ENCODE measurements at places on chromosomes 5 and 9.

GRCh38 chr5:10592601-10593000 lies 28.7 kb downstream of the ANKRD33B start:
- DNase-seq = no peak

DNA sequence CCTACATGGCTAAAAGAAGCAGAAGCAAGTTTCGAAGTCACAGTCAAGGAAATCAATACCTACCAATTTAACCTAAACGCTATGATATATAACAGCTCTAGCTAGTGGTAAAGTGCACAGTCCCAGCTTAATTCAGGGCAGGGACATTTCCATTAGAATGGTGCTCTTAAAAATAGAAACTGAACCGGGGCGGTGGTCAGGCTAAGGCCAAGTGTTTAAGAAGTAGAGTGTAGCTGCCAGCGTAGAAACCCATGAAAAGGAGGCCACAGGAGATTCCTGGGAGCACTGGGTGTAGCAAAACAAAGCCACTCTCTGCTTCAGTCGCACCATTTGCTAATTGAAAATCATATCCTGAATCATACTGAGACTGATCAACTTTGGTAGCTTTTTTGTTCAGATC lies 28.8 kb downstream of the PPIC start:
- DNase-seq = no peak

DNA sequence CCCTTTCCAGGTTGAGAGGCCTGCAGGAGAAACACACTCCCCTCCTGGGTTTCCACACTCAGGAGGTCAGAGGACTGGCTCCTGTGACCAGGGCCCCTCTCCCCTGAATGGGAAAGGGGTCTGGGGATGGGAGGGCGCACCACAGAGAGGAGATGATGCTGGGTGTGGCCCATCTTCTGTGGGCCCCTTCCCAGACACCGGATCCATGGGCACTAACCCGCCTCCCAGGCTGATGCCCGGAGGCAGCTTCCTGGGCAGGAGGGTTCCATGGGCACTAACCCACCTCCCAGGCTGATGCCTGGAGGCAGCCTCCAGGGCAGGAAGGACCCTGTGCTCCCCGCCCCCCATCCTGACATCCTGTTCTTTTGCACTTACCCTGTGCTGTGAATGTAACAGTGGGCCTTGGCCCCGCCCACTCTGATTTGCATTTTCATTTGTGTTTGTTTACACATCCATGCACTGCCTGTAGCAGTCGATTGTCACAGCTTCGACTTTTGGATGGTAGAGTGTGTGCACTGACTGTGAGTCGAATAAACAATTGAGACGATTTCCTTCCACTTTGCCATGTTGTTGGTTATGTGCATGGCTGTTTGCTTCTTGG lies 9.3 kb upstream of the DOLPP1 start:
- DNase-seq = no peak

- no peak for DNase-seq
These were observed 238.5 kb upstream of the PIK3R1 start for GRCh38 chr5:67976891-67977601.

- no peak for DNase-seq
These were observed 28.3 kb downstream of the GALNT10 start for GRCh38 chr5:154218786-154219185.

- no peak for DNase-seq
These were observed 503.6 kb upstream of the PAPPA start for GRCh38 chr9:115649991-115650472.

DNA sequence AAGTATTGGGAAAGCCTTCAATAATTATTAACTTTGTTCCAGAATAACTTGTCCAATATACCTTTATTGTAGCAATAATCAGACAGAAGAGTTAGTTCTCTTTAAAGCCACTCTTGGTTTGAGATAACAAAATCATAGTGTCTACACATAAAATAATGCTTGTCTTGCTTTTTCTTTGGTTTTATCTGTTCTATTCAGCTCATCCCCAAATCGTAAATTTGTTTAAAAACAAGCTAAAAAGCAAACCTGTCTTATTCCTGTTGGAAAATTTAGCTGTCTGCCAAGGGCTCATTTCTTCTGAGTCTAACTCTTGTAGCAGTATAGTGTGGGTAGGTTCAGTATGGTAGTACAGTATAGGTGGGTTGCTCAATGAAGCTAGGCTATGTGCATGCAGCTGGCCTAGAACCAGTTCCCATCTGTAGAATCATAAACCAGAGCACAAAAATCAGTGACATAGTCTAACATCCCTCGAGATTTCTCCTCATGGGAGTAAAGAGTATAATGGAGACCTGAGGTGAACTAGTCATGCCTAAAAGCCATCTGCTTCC lies 17.9 kb upstream of the APBA1 start:
- no peak for DNase-seq

DNA sequence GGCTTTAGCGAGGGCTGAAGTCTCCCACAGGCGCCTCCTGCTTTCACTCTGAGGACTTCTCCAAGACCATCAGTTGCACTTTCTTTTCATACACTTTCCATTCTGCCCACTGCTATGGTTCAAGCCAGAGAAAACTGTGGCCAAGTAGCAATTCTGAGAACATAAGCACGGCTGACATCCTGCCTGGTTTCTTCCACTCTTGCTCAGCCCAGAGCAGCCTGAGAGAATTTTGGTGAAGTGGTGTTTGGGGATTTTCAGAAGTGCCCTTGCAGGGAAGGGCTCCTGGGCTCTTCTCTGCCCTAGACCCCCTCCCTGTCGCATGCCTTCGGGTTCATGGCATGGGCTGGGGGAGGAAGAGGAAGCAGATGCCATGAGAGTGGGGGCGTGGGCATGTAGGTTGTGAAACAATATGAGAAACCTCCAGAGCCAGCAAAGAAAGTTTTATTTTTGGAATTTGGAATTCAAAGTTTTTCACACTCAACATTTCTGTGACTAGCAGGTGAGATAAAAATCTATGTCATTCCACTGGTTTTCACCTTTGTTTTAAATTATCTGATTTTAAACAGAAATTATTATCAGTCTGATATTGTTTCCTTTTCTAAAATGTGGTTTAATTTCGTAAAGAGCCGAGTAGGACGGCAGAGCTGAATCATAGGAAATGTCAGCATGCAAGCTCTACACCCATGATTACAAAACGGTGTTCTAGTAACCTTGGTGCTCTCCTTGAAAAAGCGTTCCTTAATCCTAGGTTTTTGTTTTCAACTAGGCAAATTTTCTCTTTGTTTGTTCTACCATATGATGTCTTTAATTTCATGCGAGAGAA lies 27.8 kb upstream of the TNFSF8 start:
- DNase-seq = no peak

DNA sequence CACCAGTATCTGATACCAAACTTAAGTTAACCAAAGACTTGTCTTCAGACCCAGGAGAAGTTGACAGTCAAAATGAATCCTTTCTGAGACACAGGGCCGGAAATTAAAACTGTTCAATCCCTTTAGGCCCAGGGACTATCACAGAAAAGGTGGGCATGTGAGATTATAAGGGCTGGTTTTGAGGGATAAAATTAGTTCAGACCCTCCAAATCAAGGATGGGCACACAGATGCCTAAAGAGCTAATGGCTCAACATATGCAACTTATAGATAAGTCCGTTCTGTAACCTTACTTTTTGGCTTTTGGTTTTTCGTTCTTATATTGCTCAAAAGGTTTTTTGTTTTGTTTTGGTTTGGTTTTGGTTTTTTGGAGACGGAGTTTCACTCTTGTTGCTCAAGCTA lies 129.6 kb upstream of the ABCA1 start:
- DNase-seq = no peak

DNA sequence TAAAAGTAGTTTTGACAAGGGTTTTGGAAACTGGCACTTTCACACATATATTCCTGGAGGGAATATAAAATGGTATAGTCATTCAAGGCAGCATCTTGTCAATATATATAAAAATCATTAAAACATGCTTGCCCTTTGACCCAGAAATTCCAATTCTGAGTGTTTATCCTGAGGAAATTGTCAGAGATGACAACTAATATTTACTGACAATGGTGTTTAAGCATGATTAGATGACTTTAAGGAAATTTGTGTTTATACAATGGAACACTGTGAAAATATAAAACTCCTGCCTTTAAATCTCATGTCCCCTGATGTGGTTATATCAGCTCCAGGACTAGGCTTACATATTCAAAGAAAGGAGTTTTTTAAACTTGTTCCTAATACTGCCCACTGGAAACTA lies 25.6 kb downstream of the PCSK1 start:
- DNase-seq = no peak

DNA sequence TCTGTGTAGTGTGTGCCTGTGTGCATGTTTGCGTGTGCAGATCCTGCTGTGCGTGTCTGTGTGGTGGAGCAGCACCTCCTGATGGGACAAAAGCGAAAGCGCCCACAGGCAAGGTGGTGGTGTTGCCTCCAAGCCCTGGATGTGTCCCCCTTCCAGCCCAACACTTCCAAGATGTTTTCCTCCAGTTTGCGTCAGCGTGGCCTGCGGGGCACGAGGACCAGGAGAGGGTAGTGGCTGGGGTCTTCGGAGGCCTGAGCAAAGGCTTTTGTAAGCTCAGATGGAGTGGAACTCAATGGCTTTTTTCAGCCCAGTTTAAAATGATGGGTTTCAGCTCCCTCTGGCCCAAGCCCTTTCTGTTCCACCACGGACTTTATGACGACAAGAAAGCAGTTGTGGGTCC lies 209.5 kb downstream of the IRX2 start:
- DNase-seq = no peak

- no peak for DNase-seq
These were observed 215.7 kb downstream of the SLIT3 start for GRCh38 chr5:169085212-169085611.

- no peak for DNase-seq
These were observed 10.0 kb upstream of the CLIC3 start for GRCh38 chr9:137006116-137007003.

GRCh38 chr5:121870489-121870888 lies 18.8 kb downstream of the FTMT start:
- DNase-seq = no peak

- no peak for DNase-seq
These were observed 31.1 kb upstream of the MEIKIN start for GRCh38 chr5:131976414-131977211.

- no peak for DNase-seq
These were observed 2.8 kb upstream of the PARP8 start for GRCh38 chr5:50663636-50664035.

DNA sequence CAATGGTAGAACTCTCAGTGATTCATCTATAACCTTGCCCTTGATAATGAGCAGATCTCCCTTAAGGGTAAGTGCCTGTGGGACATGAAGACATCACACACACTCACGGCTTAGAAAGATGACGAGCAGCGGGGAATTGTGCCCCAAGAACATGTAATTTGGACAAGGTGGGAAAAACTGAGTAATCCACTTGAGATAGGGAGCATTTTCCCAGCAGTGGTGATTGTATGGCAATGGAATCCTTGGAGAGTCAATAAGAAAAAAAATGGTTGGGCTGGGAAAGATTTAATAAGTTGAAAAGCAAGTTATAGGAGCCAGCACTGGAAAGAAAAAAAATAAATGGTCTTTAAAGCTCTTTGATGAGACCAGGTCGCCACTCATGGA lies 193.1 kb downstream of the GLIS3 start:
- DNase-seq = no peak

- no peak for DNase-seq
These were observed 31.2 kb downstream of the CDK7 start for GRCh38 chr5:69265931-69266330.

DNA sequence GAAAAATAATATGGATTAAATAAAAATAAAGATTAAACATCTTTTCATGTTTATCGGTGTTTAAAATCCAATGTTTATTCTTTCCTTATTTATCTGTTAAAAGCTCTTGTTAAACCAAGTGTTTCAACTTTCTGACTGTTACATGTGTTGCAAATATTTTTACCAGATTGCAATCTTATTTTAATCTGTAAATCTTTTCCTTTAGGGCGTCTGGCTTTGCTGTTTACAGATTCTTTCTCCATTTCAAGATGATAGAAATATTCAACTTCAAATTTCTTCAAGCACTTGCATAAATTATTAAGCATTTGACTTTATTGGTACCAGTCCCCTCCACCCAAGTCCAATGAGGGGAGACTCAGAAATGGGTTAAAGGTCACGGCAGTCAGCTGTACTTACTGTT lies 16.9 kb upstream of the ABCA1 start:
- DNase-seq = no peak

GRCh38 chr5:152472083-152472482 lies 67.0 kb upstream of the NMUR2 start:
- DNase-seq = no peak
